ENCODE measurements at places on chromosomes 13 and 19.

GRCh38 chr19:40740747-40741146 lies 9.5 kb downstream of the ACTMAP start:
- no peak for DNase-seq

DNA sequence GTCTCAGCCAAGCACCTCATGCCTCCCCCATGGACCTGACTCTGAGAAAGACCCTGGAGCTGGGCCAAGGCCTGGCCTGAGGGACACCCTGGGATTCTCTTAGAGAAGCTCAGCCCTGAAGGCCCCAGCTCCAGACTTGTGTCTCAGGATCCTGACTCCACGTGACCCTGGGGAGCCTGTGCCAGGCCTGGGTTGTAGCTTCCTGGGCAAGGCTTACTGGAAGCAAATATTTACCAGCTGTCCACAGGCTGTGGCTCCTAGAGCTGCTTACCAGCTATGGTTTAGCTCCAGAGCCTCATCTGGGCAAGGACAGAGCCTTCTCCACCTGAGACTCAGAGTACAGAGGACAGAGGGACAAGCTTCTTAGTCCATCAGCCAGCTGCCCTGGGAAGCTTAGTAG lies 61.0 kb upstream of the CEACAM8 start:
- no peak for DNase-seq

DNA sequence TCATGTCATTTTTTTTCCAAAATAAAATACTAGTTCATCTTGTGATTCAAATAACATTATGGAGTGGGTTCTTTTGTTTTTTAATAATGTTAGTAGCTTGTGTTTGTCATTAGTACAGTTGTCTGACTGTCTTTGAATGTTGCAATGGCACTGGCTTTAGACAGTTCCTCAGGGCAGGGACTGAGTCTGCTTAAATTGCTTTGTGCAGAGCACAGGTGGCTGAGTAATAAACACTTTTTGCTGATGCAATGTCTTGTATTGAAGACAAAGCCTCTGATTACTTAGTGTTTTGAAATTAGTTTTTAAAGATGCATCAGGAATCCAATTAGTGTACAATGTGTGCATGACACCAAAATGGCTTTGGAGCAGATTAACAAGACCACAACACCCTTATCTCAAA lies 88.7 kb upstream of the PCDH9 start:
- DNase-seq = no peak

- no peak for DNase-seq
Measured at GRCh38 chr19:55802281-55802680, 29.5 kb downstream of the NLRP11 start.

GRCh38 chr19:18230941-18231734 lies 4.9 kb upstream of the PDE4C start:
- DNase-seq = no peak

DNA sequence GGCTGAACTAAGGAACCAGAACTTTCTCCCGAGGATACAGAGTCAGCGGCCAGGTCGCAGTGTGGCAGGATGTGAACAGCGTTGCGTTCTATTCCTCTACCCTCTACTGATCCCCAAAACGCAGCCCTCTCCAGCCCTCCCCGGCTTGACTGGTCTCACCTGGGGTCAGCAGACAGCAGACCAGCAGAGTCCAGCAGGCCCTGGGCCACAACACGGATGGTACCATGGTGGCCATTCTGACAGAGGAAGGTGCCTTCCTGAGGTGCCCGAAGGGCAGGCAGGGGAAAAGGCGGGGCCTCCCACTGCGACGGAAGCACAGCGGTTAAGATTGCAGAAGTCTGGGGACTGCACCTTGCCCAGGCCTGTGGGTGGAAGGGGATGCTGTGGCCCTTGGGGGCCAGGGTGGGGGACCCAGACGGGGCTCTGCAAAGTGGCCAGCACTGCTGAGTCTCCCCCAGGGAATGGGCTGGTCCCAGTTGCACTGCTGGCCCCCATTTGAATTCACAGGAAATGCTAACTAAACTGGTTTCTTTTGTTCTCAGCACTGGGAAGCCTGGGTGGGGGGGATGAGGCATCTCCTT lies at the start of gene ICAM3:
TSS of gene ICAM3 (minus strand) at position 245 of the 581 bp plus-strand sequence. CDS start at position 235, 10 bp downstream.
- peak; percentile 43 for DNase-seq

- no peak for DNase-seq
Measured at GRCh38 chr13:49664606-49665005, 26.7 kb downstream of the EBPL start.

Measured in T-helper 2 cell (primary cell).